ENCODE measurements at places on chromosomes 1 and 21.

GRCh38 chr1:214317734-214318133 is 36.8 kb downstream of the SMYD2 start:
- no peak for DNase-seq

DNA sequence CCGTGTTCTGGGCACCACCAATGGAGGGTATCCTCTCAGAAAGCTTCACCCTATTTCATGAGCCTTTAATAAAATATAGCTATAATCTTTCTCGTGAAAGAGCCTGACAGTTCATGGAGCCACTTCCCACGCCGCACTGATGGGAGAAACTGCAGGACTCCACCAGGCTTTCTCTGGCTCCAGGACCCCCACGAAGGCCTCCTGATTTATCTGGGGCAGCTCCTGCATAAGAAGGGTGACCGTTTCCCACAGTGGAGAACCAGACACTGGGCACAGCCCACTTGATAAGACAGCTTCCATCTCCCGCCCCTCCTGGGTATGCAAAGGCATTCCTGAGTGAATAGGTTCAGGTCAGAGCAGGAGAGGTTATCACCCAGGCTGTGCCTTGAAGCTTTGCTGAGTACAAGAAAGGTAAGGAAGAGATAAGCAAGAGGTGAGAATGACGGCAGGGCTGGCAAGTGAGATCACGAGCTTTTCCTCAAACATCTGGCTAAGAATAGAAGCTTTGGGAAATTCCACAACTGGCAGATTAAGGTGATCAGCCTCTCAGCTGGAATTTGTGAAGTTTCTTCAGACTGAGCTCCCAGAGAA is 499.8 kb downstream of the KIF26B start:
- no peak for DNase-seq

DNA sequence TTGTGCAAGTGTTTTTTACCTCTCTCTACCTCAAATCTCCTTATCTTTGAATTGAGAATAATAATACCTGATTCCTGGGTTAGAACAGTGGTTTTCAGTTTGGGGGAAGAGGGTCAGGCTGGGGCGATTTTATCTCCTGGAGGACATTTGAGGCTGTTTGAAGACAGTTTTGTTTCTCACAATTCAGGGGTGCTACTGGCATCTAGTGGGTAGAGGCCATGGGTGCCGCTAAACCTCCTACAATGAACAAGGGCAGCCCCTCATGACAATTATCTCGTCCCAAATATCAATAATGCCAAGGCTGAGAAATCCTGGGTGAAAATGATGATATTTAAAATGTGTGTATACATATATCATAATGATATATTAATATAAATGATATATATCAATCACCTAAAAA is 139.1 kb upstream of the USH2A start:
- DNase-seq: no peak

- no peak for DNase-seq
Observed at GRCh38 chr1:75438355-75438754, 172.6 kb downstream of the SLC44A5 start.

DNA sequence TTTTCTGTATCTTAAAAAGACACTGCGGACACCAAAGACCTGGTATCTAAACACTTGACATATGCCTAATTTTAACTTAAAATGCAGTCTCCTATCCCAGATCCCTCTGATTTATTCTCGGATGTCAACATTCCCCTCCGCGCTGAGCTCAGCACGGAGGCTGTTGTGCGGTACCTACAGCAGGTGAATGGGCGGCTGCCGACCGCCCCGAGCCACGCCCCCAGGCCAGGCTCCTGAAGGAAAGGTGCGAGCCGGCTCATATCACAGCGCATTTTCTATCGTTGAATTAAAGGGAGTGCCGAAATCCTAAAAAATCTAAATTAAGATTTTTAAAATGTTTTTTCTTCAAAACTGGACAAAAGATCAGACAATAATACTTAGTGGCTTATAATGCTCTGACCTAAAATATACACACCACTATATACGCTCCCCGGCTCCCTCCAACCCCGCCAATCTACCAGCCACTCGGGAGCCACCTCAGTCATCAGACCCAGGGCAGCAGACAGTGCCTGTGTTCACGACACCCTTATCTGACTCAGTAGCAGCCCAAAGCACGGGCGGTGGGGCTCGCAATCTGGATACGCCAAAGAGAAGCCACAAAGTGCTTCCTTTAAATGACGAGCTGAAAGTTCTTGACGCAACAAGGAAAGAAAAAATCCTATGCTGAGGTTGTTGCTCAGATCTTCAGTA is 4.1 kb downstream of the WRAP73 start:
- no peak for DNase-seq

GRCh38 chr1:79585801-79586200 is 579.3 kb upstream of the ADGRL4 start:
- no peak for DNase-seq

GRCh38 chr1:30819244-30819571 is 61.6 kb upstream of the LAPTM5 start:
- DNase-seq: no peak

DNA sequence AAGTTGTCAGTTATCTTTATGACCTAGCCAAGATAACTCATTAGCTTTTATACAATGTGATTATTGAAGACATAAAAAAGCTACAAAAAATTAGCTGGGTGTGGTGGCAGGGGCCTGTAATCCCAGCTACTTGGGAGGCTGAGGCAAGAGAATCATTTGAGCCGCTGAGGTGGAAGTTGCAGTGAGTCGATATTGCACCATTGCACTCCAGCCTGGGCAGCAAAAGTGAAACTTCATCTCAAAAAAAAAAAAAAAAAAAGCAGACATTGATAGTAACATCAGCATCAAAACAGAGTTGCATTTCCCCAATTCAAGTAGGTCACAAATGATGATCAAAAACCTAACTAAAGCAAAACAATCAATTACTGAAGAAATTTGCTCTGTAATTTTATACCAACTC is 191.4 kb downstream of the PTGER3 start:
- no peak for DNase-seq

GRCh38 chr21:31204801-31205200 is 139.3 kb downstream of the TIAM1 start:
- no peak for DNase-seq

- DNase-seq: no peak
Observed at GRCh38 chr1:63984930-63985290, 211.1 kb downstream of the ROR1 start.

GRCh38 chr1:162882248-162882674 is 21.3 kb upstream of the CCDC190 start:
- no peak for DNase-seq

DNA sequence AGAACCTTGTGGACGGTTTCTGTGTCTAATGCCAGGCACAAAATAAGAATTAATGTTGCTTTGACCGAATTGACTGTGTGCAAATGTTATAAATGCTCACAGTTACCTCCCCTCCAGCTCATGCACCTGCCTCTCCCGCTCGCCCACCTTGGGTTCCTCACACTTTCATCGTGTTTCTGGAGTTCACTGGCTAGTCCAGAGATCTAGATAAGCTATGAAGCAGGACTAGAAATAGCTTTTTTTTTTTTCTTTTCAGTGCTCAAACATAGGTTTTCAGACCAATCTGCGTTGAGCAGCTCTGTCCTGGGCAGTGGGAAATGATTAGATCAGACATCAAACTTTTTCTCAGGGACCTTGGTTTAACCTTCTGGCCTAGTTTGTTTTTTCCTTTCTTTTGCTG is 11.1 kb downstream of the TENT5C start:
- no peak for DNase-seq

DNA sequence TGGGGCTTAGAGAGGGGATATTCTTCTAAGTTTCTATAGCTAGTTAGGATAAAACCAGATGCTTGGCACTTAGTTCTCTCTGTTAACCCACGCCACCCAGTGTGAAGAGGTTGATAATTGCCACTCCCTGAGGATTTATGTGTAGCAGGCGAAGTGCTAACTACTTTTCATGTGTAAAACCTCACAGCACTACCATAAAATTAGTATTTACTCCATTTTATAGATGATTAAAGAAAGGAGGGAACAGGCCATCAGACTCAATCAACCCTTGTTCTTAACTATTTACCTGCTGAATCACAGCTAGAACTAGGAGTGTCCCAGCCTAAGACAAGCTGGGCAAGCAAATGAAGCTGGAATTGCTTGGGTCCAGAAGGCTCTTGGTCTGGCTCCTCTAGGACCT is 8.9 kb downstream of the LIN28A start:
- no peak for DNase-seq

DNA sequence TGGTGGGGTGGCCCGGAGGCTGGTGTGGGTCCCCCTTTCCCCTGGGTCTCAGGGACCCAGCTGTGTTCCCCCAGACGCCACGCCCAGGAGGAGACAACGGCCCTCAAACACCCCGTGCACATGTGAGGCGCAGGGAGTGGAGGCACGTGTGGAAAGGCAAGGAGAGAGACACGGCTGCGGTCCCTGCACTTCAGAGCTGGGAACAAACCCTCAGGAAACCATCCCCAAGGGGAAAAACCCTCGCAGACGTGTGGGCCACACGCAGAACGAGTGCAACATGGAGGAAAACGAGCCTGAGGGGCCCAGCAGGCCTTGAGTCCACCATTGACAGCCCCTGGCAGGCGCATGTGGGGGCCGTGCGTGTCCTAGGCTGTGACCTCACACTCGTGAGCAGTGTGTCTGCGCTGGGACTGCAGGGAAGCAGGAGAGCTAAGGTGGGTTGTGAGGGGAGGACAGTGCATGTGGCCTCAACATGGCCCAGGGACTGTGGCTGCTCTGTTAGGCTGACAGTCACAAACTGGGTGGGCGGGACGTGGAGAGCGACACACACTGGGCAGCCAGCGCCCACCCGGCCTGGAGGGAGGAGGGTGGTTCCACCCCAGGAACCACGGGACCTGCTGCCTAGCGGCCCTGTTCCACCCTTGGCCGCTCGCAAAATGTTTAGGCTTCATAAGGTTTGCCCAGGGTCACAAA is 20.0 kb downstream of the ITGB2 start:
- DNase-seq: no peak

DNA sequence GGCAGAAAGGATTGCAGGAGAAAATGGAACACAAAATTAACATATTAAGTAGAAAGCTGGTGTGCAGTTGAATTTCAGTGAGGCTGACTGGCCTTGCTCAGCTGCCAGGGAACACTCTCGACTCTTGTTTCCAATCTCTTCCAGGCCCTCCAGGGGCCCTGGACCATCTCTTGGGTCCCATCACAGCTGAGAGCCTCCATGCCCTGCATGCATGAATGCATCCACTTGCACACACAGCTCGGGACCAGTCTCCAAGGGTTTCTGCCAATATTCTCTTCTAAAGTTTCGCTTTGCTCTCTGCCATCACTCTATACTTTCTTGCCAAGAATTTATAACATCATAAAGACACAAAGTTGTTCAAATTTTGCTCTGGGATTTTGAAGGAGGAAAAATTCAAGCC is 200.3 kb downstream of the DSCAM start:
- DNase-seq: no peak

DNA sequence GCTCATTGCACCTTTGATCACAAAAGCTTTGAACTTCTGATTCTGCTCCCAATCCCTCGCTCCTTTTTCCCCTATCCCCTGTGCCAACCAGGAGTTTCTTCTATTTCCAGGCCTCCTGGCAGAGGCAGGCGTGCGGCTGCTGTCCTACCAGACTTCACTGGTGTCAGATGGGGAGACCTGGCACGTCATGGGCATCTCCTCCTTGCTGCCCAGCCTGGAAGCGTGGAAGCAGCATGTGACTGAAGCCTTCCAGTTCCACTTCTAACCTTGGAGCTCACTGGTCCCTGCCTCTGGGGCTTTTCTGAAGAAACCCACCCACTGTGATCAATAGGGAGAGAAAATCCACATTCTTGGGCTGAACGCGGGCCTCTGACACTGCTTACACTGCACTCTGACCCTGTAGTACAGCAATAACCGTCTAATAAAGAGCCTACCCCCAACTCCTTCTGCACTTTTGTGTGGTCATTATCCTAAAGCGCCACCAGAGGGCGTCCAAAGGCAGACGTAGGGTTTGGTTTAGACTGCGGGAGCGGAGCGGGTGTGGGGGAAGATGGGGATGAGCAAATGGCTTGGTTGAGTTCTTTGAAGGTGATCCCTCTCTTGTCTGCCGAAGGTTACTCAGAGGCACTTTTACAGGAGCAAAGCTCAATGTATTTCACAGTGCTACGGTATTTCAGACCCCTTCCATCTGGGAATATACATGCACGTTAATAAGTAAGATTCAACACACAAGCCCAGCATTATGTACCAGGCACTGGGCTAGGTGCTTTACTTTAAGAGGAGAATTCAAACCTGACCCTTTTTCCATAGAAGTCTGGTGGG is 24.7 kb downstream of the HMGCS2 start:
- DNase-seq: peak; percentile 12

DNA sequence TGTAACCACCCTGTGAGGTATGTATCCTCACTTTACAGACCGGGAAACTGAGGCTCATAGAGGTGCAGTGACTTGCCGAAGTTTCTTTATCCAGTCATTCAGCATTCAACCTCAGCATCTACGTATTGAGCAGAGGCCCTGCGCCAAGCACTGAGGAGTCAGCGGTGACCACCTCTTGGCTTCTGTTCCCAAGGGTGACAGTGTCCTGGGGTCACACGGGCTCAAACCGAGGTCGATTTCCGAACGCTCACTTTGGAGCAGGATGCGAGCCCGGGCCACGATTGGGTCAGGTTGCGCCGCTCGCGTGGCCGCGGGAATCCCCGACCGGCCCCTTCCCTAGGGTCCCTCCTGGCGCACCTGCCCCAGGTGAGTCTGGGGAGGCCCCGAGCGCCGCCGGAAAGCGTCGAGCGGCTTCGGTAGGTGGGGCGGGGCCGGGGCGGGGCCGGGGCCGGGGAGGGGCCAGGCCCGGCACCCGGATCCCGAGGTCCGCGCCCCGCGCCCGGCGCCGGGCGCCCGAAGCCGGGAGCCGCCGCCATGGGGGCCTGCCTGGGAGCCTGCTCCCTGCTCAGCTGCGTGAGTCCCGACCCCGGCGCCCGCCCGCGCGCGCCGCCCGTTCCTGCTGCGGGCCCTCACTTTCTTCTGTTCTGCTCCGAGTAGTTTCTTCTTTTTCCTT is at the start of gene SERINC2:
Gene SERINC2, plus strand, starts transcription at position 482 of the 673 bp plus-strand sequence. Its CDS starts 53 bp downstream, at position 535.
- no peak for DNase-seq

- DNase-seq: no peak
Observed at GRCh38 chr1:228270032-228270431, 62.2 kb downstream of the OBSCN start.

DNA sequence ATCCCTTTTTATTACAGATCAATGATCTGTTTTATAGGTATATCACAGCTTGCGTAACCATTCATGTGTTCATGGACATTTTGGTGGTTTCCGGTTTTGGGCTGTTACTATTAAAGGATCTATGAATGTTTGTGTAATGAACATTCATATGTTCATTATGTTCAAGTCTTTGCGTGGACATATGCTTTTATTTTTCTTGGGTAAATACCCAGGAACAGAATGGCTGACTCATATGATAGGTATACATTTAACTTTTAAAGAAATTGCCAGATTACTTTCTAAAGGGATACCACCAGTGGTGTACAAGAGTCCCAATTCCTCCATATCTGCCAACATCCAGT is 73.7 kb downstream of the SPATA46 start:
- DNase-seq: no peak

DNA sequence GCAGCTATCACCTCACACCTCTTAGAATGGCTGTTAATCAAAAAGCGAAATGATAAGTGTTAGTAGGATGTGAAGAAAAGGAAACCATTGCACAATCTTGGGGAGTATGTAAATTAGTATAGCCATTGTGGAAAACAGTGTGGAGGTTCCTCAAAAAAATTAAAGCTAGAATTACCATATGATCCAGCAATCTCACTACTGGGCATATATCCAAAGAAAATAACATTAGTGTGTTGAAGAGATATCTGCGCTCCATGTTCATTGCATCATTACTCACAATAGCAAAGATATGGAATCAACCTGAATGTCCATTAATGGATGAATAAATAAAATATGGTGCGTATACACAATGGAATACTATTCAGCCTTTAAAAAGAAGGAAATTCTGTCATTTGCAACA is 68.9 kb downstream of the SNRPE start:
- no peak for DNase-seq
